ENCODE measurements at places on chromosomes 7 and 10.

DNA sequence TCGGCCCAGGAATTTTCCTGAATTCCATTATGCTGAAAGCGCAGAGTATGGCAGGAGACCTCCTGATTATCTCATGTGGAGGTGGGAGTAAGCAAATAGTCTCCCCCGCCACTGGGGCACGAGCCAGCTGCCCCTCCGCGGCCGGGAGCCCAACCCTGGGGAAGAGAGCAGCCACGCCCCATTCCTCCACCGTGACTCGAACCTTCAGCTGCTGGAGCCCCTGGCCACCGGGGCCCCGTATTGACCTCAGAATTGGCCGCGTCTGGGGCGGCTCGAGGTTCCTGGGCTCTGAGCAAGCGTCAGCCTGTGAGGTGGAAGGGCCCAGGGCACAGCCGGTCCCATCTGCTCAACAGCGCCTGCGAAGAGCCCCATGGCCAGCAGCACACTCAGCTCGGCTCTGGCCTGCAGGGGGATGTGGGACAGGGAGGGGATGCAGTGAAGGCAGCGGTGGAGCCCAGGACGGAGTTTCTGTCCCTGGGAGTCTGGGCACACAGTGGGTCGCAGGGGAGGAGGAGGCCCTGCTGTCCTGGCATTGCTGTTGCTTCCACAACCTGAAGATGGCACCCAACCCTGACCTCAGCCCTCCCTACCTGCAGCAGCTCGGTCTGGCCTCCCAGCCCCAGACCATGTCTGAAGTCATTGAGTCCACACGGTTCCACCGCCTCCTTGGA is 97.8 kb downstream of the CHST15 start:
- peak; percentile 76 for DNase-seq

DNA sequence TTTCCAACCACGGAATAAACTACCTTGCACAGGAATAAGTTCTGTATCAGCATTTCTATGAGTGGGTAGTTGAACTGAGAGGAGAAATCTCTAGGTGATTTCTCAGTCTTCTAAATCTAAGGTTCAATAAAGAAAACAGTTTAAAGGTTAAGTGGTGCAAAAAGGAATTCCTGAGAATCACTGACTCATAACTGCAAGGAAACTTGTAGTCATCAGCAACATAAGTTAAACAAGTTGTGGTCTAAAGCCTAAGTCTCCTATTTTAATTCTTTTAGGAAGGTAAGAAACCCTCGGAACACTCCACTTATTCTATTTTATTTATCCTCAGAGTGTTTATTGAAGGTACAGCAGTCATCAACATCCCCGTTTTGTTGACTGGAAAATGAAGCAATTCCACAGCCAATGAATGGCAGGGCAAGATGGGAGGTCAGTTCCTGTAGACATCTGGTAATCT is 92.4 kb upstream of the PIK3CG start:
- DNase-seq: no peak

GRCh38 chr7:9217204-9217603 is 783.8 kb downstream of the NXPH1 start:
- DNase-seq: no peak

DNA sequence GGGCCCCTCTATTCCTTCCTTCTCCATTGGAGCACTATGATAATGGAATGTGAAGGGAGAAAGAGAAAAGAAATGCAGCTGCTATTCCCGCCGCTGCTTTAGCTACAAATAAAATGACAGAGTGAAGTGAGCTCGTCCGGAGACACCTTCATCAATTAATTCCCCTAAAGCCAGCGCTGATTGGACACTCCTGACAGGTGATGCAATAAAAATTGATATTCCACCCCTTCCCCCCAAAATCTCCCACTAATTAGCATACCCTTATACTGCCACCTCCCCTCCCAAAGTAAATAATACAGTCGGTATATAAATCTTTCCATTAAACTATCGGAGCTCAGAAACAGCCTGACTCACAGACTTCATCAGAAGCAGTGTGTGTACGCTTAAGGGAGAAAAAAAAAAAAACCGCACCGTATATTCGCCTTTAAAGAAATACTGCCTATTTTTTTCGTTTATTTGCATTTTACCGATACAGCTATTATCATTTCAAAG is 7.3 kb downstream of the SKIDA1 start:
- no peak for DNase-seq

GRCh38 chr7:41103331-41103730 is 599.6 kb downstream of the INHBA start:
- no peak for DNase-seq

DNA sequence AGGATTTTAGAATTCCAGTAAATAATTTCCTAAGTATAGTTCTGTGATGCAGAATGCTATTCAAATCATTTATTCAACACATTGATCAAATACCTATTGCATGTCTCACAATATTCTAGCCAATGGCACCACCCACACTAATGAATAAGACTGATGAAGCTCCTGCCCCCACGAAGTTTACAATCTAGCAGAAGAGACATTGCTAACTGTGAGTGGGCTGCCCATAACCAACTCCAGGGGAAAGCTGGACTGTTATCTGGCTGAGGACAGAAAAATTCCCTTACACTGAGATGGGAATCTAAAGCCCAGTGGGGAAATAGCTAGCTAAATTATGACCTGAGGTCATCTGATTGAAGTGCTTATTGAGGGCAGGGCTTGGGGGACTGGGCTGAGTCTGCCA is 128.8 kb upstream of the LYZL2 start:
- DNase-seq: no peak

DNA sequence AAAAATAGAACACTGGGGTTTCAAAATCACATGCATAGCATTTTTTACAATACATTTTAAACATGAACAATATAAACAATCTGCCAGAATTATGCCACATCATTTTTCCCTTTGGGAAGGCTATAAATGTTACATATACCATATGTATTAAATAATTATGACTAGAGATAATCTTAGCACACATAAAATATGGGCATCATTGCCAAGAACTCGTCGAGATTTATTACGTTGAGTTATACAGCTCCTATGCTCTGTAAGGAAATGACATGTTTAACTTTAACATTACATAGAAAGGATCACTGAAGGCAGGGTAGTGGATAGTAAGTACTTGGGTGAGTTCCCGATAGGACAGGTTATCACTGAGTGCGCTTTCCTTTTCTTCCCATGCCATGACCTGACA is 267.8 kb downstream of the PARD3 start:
- no peak for DNase-seq

DNA sequence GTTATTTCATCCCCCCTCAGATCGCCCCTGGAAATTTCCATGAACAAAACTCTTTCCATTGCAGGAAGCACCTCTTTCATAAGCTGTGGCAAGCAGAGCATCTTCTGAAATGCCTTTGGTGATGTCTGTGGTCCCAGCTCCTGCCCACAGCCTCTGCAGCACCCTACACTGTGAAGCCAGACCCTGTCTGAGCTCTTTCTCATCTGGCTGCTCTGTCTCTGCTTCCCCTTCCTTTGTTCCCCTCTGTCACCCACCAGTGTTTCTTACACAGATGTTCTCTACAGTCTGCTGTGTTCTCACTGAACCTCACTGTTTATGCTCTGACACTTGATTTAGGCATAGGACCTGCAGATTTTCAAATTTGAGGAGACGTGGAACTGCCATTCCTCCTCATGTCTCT is 1.9 kb upstream of the TAS2R39 start:
- DNase-seq: no peak

GRCh38 chr10:69800109-69800508 is 1.6 kb upstream of the COL13A1 start:
- DNase-seq: no peak

DNA sequence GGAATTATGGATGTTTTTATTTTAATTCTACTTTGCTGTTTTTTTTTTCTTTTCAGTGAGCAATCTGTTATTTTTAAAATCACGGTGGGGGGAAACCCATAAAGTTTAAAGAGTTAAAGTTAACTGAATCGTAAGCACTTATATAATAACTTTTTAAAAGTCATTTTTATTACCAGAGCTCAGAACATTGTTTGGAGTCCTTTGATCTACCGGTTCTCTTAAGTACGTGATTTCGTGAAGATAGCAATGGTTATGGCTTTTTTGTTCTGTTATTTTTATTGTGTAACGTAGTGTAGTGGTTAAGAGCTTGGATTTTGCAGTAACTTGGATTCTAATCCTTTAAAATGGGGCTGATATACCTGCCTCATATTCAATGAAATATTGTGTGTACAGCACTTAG is 57.4 kb downstream of the NHLRC2 start:
- DNase-seq: no peak

DNA sequence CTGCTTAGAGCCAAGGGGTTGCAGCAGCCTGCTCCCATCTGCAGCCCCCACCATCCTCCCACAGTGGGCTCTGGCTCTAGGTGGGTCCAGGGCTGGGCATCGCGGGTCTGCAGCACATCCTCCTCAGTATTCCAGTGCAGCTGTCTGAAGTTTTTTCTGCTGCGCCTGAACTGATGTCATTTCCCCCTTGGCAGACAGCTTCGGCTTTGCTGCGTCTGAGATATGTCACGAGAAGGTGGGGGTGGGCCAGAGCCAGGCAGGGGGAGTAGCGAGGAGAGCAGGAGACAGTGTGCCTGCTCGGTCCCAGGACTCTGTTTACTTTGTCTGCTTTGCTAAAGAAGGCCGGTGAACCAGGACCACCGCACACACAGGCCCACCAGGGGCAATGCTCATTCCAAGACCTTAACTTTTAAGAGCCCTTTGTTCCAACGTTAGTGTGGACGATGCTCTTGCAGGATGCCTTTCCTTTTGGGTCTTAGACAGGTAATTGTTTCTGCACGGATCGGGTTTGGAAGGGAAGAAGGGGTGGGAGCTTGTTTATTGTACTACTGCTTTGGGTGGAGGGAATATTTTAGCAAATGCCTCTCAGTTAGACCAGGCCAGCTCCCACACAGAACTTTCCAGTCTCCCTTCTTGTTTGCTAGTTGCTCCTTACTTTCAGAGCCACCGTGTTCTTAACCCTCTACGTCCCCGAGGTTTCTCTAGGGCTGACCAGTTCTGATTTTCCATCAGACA is 32.4 kb downstream of the WBP1L start:
- peak; percentile 92 for DNase-seq

- no peak for DNase-seq
Observed at GRCh38 chr10:102714621-102715455, at the start of gene SFXN2. SFXN2 (plus strand) TSS chr10:102714636; CDS start chr10:102726637, 12,001 bp downstream.

DNA sequence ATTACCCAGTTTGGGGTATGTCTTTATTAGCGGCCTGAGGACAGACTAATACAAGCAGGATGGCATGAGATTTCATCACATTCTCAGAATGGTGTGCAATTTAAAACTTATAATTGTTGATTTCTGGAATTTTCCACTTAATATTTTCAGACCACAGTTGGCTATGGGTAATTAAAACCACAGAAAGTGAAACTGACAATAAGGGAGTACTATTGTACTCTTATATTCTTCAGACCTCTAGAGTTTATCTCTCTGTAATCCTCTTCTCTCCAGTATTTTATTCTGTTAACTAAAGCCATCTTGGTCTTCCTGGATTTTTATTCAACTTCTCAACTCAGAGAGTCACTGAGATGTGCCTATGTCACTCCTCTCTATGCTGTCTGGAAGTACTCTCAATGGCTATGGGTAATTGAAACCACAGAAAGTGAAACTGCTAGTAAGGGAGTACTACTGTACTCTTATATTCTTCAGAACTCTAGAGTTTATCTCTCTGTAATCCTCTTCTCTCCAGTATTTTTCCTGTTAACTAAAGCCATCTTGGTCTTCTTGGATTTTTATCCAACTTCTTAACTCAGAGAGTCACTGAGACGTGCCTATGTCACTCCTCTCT is 118.3 kb downstream of the PPP1R17 start:
- no peak for DNase-seq

- no peak for DNase-seq
Observed at GRCh38 chr7:90654718-90655427, 58.8 kb downstream of the CDK14 start.

DNA sequence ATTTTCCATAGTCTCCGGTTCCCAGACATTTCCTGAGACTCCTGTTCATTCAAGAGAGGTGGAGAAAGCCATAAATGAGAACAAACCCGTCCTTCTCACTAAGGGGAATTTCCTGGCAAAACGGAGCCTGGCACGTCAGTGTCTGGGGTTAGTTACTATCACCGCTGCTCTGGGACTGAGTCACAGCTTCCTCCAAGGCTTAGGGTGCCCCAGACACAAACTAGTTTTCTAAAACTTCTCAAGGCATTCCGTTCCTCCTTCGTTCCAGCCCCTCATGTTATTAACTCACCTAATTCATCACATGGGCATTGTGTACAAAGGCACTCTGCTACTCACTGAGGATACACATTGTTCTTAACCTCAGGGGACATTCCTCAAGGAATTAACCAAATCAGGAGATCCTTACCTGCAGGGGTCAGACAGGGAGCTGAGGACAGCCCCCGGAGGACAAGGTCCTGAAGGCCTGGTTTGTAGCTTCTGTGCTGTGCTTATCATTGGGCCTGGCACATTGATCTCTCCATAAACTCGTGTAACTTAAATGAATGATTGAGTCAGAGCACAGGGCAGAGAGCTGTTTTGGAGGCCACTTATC is 103.0 kb upstream of the KLF6 start:
- no peak for DNase-seq

- no peak for DNase-seq
Observed at GRCh38 chr7:66575398-66575797, 53.3 kb upstream of the KCTD7 start.

GRCh38 chr7:52030722-52031121 is 714.1 kb upstream of the COBL start:
- DNase-seq: no peak

DNA sequence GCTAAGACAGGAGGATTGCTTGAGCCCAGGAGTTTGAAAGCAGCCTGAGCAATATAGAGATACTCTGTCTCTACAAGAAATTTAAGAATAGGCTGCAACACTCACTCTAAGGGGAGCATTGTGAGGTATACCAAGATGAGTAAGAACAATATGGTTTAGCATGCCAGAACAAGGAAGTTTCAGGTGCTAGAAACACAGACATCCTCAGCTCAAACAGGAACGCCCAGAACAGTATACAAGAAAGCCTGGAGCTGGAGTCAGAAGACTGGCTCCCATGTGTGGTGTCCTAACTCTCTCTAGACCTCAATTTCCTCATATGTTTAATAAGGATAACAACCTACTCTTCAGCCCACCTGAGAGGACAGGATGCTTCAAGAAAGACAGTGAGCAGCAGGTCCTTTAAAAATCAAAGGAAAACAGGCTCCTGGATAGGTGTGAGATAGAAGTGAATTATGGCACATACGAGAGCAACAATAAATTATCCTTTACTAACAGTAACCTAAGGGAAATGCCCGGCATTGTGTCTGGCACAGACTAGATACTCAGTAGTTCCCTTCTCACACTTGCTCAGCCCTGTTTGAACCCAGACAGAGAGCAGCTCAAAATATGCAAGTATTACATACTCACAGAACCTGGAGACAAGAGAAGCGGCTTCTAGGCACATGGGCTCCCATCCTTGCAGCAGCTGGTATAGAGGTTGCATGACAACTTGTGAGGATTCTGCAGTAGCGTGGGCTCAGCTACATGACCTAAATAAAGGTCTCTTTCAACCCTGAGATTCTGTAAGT is 45.4 kb downstream of the KAT6B start:
- no peak for DNase-seq

DNA sequence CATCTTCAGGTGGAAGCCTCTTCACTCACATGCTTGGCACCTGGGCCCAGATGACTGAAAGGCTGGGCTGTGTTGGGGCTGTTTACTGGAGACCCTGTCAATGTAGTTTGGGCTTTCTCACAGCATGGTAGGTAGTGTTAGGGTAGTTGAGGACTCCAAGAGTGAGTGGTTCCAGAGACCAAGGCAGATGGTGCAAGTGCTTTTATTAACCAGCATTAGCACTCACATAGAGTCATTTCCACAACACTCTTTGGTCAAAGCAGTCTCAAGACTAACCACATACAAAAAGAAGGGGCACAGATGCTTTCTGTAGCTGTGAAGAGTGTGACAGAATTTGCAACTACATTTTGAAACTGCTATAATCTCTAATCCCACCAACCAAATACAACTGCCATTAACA is 135.0 kb downstream of the RTKN2 start:
- no peak for DNase-seq
